GOT3 (cell line): ENCODE measurements at places on chromosomes 7 and 10.

DNA sequence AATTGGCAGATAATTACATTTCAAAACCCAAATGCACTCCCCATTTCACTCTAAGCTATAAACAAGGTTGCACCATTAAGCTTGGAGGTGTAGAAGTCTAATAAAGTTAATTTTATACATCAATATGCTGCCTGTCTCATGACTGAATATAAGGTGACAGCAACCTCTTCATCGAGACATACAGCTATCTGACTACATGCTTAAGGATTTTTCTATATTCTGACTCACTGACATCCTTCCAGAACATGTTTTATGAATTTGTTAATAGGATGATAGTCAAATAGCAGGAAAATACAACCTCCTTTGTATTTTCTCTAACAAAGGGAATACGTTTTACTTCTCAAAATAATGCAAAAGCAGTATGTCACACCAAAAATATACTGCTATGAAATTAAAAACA, 76.6 kb downstream of the NRBF2 start:
- DNase-seq: no peak

GRCh38 chr10:14667280-14667679, 107.4 kb downstream of the FAM107B start:
- no peak for DNase-seq

DNA sequence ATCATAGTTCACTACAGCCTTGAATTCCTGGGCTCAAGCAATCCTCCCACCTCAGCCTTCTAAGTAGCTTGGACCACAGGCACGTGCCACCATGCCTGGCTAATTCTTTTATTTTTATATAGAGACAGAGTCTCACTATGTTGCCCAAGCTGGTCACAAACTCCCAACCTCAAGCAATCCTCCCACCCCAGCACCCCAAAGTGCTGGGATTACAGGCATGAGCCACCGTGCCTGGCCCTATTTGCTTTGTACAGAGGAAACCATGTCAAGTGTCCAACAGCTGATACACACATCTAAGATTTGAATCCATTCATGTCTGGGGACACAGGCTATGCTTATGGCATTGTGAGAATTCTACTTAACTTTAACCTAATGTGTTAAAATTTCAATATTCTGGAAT, 29.9 kb upstream of the MPP7 start:
- DNase-seq: no peak

DNA sequence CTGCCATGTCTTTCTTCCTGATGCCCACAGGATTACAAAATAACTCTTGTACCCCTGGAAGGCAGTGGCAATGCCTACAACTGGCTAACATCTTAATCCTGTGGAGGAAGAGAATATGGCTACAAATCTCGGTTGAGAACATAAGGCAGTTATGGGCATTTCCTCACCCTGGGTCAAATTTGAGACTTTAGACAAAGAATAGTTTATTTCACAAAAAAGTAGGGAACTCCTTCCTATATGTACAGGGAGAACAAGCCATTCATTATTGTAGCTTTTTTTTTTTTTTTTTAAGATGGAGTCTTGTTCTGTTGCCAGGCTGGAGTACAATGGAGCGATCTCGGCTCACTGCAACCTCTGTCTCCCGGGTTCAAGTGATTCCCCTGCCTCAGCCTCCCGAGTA, 2.6 kb downstream of the ALDH18A1 start:
- DNase-seq: no peak

DNA sequence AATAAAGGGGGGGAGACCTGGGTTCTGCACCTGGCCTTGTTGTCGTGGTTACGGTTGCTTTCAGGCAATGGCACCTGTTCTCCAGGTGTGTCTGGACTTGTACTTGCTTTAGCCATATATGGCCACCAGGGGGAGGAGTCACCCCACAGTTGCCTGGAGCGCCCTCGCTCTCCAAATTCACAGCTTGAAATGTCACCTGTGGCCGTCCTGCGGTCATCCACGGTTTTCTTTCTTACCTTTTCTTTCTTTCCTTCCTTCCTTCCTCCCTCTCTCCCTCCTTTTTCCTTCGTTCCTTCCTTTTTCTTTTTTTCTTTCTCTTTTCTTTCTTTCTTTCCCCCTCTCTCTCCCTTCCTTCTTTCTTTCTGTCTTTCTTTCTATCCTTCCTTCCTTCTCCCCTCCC, 157.2 kb upstream of the ZNF92 start:
- no peak for DNase-seq

- no peak for DNase-seq
Measured at GRCh38 chr10:27680691-27681605, 64.7 kb downstream of the MKX start.

DNA sequence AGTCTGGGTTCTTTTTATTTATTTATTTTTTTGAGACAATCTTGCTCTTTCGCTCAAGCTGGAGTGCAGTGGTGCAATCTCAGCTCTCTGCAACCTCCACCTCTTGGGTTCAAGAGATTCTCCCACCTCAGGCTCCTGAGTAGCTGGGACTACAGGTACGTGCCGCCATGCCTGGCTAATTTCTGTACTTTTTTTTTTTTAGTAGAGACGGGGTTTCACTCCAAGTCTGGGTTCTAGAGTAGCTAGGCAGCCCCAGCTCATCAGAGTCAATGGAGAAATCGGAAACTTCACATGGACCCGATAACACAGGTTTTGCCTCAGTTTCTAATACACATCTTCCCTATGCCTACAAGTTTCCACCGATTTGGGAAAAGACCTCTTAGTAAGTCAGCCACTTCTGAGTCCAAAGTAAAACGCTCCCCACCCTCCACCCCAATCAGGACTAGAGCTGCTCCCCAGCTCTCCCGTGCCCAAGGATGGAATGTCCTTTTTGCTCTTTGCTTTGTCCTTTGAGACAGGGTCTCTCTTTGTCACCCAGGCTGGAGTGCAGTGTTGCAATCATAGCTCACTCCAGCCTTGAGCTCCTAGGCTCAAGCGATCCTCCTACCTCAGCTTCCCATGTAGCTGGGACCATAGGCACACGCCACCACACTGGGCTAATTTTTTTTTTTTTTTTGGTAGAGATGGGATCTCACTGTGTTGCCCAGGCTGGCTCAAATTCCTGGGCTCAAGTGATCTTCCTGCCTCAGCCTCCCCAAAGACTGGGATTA, 3.8 kb upstream of the SERPINE1 start:
- no peak for DNase-seq

GRCh38 chr7:24764972-24765744, 7.9 kb upstream of the GSDME start:
- DNase-seq: no peak

DNA sequence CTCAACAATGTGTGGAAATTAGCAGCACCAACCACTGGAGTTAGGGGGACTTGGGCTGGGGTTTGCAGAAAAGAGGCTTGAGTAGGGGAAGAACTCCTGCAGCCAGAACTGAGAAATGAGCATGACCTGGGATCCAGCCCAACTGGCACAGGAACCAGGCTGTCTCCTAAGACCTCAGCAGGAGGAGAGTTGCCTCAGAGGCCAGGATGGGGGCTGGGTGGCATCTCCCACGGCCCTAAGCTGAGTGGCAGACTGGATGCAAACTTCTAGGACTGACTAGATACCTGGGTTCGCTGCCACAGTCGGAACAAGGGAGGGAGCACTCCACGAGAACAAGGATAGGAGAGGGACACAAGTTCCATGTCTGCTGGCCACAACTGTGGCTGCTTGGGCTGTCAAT, 62.6 kb downstream of the RNF32 start:
- DNase-seq: no peak

- no peak for DNase-seq
Measured at GRCh38 chr10:96025566-96025965, 17.8 kb upstream of the CCNJ start.

GRCh38 chr10:33179067-33179466, 155.4 kb downstream of the NRP1 start:
- DNase-seq: no peak

- no peak for DNase-seq
Measured at GRCh38 chr10:10985361-10985760, 32.3 kb upstream of the CELF2 start.

DNA sequence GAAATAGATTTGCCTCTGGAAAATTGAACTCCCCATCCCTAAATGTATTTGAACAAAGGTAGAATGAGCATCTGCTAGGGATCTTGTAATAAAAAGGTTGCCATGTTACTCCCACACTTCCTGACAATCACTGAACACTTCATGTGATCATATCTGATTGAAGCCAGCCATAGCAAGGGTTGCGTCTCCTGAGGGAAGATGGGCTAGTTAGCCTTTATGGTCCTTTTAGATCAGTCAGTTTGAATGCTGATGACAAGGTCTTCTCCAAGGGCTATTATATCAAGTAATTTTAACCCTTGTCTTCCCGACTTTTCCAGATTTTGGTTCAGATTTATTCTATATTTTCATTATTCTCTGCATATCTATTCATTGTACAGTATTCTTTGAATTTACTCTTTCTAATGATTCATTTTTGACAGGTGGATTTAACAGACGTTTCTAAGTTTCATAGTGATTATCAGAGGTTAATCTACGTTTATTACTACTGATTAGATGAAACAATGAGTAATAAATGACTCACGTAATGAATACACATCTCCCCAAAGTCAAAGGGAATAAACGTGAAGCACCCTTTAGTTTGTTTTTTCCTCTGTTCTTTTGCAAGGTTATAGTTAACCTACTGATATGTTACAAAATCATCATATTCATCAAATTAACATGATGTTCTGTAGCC, 28.1 kb downstream of the CSGALNACT2 start:
- no peak for DNase-seq

DNA sequence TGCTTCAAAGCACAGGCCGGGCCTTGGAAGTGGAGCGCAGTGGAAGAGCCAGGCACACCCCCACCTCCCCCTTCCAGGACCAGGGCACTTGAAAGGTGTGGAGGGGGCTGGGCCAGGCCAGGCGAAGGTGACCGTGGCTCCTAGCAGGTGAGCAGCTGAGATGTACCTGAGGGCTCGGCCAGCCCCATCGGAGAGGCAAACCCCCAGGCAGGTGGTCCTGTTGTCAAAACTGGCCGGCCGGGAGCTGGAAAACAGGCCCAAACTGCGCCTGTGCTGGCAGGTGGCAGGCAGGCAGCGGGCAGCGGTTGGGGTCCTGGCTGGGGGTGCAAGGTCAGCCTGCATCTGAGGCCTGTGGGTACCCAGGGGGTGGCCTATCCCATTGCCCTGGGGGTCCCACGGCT, 96.4 kb upstream of the DNAAF5 start:
- no peak for DNase-seq

DNA sequence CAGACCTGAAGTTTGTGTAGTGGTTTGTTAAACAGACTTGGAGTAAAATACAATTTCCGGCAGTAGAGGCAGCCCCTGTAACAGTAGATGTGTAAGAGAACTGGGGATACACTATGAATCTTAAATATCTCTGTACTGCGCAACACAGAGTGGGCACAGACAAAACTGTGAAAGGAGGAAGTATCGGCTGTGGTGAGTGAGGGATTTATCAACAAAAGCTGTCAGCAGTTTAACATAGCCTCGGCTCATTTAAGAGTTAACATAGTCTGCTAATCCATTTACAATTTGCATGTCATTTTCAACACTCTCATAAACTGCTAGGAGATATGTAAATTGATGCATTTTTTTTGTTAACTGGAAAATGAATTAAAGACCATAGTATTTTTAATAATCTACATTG, 225.2 kb downstream of the ZWINT start:
- DNase-seq: no peak

- DNase-seq: no peak
Measured at GRCh38 chr7:93148727-93149126, 542 bp upstream of the SAMD9L start.

DNA sequence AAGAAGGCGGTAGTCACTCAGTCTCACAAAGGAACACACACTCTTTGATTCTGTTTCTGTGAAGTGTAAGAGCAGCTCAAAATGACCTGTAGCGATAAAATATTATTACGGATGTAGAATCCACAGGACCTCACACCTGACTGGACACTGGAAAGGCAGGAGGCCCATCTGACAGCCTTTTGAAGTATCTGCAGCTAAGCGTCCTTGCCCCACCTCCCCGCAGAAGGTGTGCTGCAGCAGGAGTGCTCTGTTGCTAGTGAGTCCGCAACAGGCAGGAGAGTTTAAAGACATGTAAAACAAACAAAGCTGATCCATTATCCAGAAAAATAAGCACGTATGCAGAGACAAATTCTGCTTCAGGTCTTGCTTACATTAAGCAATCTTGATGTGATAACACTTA, 355.5 kb downstream of the GPR158 start:
- DNase-seq: no peak

DNA sequence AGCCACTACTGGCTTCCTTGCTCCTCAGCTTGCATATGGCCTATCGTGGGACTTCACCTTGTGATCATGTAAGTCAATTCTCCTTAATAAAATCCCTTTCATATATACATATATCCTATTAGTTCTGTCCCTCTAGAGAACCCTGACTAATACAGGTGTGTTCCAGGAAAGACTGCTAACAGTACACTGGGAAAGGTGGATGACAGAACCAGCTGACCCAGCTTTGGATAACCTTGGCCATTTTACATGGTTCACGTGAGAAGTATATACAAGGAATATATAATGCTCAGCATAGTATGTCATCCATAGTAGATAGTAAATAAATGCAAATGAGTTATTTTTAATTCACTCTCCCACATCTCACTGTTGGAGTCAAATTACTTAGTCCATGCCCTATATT, 1003.5 kb downstream of the SORCS3 start:
- DNase-seq: no peak

DNA sequence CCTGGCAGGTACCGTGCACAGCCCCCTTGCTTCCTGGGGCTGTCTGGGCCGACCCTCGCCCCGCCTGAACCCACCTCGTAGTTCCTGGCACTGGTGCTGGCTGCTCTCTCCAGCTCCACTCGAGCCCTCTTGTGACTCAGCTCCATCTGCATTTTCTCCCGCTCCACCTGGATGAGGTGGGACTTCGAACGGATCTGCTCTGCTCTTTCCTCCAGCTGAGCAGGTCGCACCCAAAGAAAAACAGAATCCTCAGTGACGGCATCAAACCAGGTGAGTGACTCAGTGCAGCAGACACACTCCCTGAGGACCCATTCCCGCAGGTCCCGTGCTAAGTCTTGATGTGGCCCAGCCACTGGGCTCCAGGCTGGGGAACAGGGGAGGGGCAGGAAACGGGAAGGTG, 7.4 kb downstream of the MAD1L1 start:
- no peak for DNase-seq

- DNase-seq: no peak
Measured at GRCh38 chr7:1415389-1415990, 43.8 kb downstream of the MICALL2 start.

DNA sequence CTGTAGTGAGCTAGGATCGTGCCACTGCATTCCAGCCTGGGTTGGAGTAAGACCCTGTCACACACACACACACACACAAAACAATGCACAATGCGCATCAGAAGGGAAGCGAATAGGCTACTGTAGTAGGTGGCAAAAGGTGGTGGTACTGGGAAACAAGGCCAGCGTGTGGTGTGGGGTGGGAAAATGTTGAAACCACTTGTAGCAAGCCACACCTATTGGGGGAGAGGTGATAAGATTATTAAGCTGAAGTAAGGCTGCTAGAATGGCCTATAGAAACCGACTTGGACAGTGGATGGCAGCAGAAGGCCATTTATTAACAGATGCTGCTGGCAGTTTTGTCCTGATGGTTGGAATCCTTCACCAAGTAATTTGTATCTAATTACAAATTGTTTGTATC, 7.2 kb upstream of the CHCHD1 start:
- DNase-seq: no peak

GRCh38 chr10:16986406-16987205, 143.0 kb downstream of the CUBN start:
- DNase-seq: no peak
